Right ventricle myocardium inferior (tissue), 1 donor: ENCODE measurements at places on chromosomes 5 and 9.

DNA sequence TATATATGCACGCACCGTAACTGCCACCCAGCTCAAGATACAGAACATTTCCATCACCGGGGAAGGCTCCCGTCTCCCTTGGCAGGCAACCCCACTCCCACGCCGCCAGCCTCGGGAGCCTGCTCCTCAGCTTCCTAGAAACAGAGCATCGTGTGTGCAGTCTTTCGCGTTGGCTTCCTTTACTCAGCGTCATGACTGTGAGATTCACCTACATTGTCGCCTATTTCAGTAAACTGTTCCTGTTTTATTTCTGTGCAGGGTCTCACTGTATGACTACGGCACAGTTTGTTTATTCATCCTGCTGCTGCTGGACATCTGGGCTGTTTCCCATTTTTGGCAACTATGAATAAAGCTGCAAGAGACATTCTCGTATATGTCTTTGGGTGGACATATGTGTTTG is 90.7 kb downstream of the STK10 start:
- DNase-seq, result no peak

- DNase-seq, result no peak
These were observed 219.7 kb downstream of the TRPM3 start for GRCh38 chr9:70901746-70902145.

DNA sequence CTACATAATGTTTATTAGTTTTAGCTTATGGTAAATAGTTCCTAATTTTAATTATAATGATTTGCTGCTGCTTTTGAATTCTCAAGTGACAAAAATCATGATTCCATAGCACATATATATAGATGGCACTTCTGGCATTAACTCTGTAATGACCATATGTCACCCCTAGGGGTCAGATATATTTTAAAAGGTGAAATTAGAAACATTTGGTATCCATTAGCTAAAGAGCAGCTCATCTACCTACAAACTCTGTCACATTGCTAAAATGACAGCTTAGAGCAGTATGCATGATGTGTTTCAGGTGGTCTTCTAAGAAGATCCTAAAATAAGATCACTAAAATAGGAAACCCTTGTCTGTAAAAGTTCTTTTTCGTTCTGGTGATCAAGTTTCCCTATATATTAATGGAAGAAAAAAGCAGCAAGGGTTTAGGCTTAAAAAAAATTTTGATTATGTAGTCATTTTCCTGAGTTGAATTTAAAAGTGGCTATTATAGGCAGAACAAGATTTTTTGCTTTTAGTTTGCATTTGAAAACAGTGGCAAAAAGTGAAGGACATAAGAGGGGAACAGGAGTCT is 157.7 kb upstream of the POU5F2 start:
- no peak for DNase-seq

GRCh38 chr5:140801494-140801841 is 611 bp downstream of the PCDHA3 start:
- DNase-seq, result no peak
